ENCODE measurements at places on chromosomes 16 and 17. TPM values are rescaled to one million over a fixed set of nuclear protein-coding genes. Genes with fewer than 3 reads are reported as not detected.

Gene HSF4
- total RNA-seq = 5.5 TPM

Gene RND2
- total RNA-seq = not detected

Gene HOXB2
- total RNA-seq = 6.7 TPM

Gene SMPD3
- total RNA-seq = 1.5 TPM

Gene ANKRD13B
- total RNA-seq = 14.0 TPM

Gene KRT31
- total RNA-seq = not detected

Gene ACSM5
- total RNA-seq = 0.26 TPM

Gene KRTAP16-1
- total RNA-seq = not detected

Gene TPSAB1
- total RNA-seq = not detected

Gene ST6GALNAC1
- total RNA-seq = 0.29 TPM

Gene HS3ST3B1
- 0.13 TPM for total RNA-seq

Gene GDPD3
- 3.3 TPM for total RNA-seq

Gene KCNH4
- total RNA-seq = 0.19 TPM

Gene MGRN1
- 77.1 TPM for total RNA-seq

Gene ABCA3
- 17.6 TPM for total RNA-seq

Gene PHOSPHO1
- 0.21 TPM for total RNA-seq

Gene SULT1A4
- total RNA-seq = 1.3 TPM

Gene PRSS36
- total RNA-seq = not detected

Gene RANGRF
- total RNA-seq = 48.9 TPM

Gene ITGAD
- total RNA-seq = 4.0 TPM

Gene LITAFD
- total RNA-seq = not detected

Gene TNFRSF13B
- 161 TPM for total RNA-seq

Gene CWC25
- total RNA-seq = 17.1 TPM

Gene PCTP
- 5.1 TPM for total RNA-seq

Gene FOXF1
- total RNA-seq = not detected

Gene TBC1D26
- not detected for total RNA-seq

Gene DRC7
- total RNA-seq = 0.44 TPM

Gene ENPP7
- total RNA-seq = 0.41 TPM

Gene ZP2
- not detected for total RNA-seq

Gene KRT37
- total RNA-seq = not detected

Gene KLHL10
- total RNA-seq = not detected

Gene WNT3
- total RNA-seq = not detected

Gene SARM1
- 28.6 TPM for total RNA-seq

Gene SCARF1
- 1.4 TPM for total RNA-seq

Gene SHISA9
- total RNA-seq = 0.05 TPM

Gene KCNJ16
- total RNA-seq = not detected

Gene KRT27
- not detected for total RNA-seq

Gene PPY
- not detected for total RNA-seq

Gene SLC6A2
- total RNA-seq = not detected

Gene MYH2
- total RNA-seq = not detected

Gene CFAP52
- not detected for total RNA-seq

Gene EVI2B
- 51.0 TPM for total RNA-seq
